ENCODE measurements at places on chromosomes 2 and 18.

DNA sequence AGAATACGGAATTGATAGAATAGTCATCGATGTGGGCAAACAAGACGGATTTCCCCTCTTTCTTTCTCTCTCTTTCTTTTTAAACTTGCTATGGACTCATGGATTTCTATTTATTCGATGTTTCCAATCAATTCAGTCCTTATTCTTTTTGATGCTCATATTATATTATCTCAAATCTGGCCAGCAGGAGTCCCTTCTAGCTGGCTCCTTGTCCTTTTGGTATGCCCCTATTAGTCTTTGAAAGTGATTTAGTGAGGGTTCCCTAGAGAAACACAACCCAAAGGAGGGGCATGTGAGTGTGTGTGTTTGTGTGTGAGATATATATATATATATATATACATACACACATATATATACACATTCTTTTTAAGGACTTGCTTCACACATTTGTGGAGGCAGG is 23.5 kb upstream of the BIN1 start:
- DNase-seq: no peak

- DNase-seq: no peak
Observed at GRCh38 chr2:60884800-60885199, 3.4 kb downstream of the REL start.

DNA sequence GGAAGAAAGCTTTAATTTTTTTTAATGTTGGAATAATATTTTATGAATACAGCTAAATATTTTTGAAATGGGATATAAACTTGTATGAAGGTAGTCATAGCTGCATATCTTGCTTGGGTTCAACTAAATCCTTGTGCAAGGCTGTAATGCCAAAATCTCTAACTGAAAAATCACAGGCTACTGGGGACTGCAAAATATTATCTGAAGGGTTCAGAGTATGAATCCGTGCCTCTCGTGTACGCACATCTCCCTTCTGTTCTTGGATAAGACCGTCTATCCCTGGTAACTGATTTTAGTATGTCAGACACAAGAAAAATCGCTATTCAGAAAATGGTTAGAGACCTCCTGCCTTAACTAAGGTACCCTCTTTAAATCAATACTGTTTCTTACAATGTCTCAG is 71.8 kb downstream of the ACVR1 start:
- DNase-seq: no peak

DNA sequence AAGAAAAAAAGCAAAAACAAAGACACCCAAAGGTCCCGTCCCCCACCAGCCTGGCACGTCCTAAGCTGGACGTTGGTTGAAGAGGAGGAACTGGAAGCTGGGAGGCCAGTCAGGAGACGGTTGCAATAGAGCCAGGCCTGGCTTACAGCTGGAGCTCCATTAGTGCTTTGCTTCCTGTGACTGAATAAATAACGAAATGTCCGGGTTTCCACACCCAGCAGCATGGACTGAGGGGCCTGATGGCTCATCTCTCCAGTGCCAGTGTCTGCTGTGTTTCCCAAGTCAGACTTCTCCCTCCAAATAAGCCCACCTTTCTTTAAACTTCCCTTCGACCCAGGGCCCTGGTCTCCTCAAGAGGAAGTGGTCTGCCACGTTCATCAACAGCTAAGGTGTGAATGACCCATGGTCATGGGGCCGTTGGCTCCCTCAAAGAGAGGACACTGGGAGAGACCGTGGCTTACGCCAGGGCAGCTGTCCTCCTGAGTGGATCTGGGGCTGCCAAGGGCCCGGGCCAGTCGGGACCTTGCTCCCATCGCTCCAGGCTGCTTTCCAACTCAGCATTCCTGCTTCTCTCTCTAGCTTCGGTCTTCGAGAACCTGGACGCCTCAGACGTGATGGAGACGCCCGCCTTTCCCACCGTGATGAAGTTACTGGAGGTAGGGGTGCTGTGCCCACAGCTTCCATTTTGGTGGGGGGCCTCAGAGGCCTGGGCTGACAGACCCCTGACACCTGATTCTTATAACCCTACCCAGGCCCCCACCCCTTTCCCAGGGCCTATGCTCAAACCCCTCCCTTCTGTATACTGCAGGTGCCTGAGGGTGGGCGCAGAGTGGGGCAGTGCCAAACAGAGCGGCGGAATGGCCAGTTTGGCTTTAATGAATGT is 44.9 kb downstream of the MYO7B start:
- DNase-seq: no peak

DNA sequence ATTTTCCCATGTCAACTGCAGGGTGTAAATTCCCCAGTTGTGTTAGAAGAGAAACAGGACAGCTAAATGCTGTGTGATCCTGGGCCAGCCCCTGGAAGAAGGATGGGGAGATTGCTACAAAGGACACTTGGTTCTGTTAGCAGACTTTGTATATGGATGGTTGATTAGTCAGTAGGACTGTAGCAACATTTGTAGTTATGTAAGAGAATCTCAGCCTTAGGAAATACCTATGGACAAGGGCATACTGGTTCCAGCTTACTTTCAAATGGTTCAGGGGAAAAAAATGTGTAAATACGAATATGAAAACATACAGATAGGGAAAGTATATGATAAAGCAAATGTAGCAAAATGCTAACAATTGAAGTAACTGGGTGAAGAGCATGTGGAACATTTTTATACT is 47.6 kb downstream of the GNAL start:
- no peak for DNase-seq

DNA sequence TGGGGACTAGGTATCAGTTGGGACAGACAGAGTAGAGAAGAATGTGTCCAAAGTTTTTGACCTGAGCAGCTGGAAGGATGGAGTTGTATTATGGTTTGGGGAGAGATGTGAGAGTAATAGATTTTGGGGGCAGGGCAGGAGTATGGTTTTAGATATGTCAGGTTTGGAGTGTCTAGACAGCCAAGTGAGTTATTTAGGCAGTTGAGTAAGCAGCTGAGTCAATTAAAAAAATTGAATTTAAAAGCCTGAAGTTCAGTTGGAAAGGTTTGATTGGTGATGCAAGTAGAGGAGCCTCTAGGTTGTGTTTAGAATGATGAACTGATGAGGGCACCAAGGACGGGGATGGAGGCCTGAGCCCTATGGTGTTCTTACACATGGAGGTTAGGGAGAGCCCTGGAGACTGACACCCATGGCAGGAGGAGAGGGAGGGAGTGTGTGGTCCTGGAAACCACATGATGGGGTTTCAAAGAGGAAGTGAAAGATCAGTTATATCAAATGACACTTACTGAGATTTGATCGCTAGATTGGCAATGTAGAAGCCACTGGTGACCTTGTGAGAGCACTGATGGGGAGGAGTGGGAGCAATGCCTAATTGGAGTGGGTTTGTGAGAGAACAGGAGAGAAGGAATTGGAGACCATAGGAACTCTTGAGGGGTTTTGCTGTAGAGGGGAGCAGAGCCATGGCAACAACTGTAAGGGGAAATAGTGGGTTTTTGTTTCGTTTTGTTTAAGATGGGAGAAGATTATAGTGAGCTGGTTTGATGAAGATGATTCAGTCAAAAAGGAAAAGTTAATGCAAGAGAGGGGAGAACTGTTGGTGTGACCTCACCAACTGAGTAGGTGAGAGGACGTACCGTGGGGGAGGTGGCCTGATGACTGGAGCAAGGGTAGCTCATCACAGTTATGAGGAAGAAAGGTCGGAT is 10.3 kb downstream of the ITGA6 start:
- DNase-seq: no peak

DNA sequence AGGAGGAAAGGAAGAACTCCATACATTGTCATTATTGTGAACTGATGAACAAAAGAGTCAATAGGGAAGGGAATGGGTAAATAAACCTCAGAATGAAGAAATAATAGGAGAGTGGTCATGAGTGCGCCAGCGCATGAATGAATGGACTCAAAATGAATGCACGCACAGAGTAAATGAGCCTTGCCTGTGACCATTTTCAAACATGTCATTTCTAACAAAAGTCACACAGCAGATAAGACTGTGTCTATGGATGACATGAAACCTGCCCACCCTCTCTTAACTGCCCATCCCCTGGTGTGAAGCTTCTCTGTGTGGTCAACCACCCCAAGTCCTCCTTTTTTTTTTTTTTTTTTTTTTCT is 121.1 kb upstream of the TEX51 start:
- DNase-seq: no peak

- DNase-seq: no peak
Observed at GRCh38 chr18:31206787-31207381, 44.2 kb upstream of the DSC1 start.

DNA sequence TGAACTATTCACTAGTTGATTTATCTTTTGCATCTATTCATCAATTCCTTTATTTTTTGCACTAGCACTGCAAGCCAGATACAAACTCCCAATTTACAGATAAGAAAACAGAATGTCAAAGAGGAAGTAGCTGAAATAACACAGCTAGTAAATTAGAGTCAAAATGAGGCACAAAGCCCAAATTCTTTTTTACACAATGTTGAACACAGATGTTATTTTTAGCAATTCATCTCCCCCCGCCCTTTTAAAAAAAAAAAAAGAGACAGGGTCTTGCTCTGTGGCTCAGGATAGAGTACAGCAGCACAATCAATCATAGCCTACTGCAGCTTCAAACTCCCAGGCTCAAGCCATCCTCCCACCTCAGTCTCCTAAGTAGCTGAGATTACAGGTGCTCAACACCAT is 127.8 kb downstream of the CCBE1 start:
- DNase-seq: no peak

GRCh38 chr2:9981655-9982054 is 30.2 kb downstream of the GRHL1 start:
- DNase-seq: no peak

- no peak for DNase-seq
Observed at GRCh38 chr2:32553829-32554432, 73.9 kb upstream of the TTC27 start.

- no peak for DNase-seq
Observed at GRCh38 chr2:199818026-199818425, 33.0 kb downstream of the FTCDNL1 start.

DNA sequence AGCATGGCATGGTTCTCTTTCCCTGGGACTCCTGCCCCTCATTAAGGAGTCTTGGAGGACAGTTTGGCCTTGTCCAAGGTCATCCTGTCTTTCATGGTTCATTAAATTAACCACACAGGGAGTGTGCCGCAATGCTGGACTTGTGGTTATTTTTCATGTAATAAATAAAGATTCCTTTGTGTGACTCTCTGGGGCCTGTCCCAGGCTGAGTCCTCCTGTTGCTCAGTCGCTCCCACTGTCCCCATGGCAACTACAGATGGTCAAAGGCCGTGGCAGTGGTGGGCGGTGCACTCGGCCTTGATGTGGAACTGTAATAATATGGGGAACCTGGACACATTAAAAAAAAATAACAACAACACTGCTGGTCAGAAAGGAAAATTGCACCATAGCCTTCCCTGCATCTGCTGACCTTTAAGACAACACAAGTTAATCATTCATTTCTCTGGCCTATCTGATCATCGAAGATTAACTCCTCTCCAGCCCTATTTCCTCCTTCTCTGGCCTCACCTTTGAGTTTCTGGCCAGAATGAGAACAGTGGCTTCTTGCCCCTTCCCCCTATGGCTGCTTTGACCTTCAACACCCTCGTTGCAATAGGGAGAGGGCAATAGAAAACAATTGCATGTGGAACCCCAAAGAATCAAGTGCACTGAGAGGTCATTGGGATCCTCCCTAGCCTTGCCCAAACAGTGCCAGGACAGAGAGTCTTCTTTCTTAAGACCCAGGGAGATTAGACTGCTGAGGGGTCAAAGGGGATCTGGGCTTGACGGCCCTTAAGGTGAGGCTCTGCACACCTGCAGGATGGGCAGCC is 44.7 kb downstream of the PSD4 start:
- no peak for DNase-seq

- no peak for DNase-seq
Observed at GRCh38 chr2:72214429-72215143, 66.9 kb upstream of the CYP26B1 start.

DNA sequence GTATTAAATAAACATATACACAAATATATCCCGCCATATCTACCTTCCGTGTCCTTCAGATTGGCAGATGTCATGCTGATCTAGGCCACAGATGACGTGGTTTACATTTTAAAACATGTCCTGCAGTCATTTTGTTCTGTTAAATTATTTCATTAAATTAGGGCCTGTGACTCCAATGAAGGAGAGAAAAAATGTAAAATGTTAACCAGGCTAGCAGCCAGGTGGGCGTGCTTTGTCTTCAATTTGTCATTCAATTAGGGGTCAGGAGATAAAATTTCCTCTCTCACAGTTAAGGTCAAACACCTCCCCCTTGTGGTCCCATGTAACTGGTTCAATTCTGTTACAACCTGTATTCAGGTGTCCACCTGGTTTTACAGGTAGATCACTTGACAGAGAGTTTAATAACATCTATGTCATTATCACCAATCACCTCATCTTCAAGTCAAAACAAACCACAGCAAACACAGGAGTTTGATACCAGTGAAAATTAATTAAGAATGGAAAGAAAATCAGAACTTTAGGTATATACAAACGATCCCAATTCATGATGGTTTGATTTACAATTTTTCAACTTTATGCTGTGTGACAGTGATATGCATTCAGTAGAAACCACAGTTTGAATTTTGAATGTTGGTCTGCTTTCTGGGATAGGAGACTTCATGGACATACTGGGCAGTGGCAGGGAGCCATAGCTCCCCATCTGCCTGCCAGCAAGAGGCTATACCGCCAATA is 339.4 kb downstream of the CMPK2 start:
- DNase-seq: no peak

DNA sequence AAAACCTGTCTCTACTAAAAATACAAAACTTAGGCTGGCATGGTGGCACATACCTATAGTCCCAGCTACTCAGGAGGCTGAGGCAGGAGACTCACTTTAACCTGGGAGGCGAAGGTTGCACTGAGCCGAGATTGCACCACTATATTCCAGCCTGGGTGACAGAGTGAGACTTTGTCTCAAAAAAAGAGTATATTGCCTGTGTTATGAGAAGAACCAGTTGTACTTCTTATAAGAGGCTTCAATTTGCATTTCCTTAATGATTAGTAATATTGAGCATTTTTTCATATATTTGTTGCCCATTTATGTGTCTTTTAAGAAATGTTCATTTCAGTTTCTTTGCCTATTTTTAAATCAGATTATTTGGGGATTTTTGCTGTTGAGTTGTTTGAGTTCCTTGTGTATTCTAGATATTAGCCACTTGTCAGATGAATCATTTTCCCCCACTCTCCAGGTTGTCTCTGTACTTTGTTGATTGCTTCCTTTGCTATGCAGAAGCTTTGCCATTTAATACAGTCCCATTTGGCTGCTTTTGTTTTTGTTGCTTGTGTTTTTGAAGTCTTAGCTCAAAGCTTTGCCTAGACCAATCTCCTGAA is 75.8 kb upstream of the LRPPRC start:
- no peak for DNase-seq

GRCh38 chr2:113276761-113277425 is 1.8 kb downstream of the PAX8 start:
- no peak for DNase-seq

Data from stimulated activated CD4-positive, alpha-beta T cell treated with anti-CD3 and anti-CD28 coated beads, Interleukin-1b, Interleukin-23, amount 100 ng/mL, for 24 hours (primary cell).